IPS DF 6.9 (cell line): ENCODE measurements at places on chromosomes 3 and 15.

DNA sequence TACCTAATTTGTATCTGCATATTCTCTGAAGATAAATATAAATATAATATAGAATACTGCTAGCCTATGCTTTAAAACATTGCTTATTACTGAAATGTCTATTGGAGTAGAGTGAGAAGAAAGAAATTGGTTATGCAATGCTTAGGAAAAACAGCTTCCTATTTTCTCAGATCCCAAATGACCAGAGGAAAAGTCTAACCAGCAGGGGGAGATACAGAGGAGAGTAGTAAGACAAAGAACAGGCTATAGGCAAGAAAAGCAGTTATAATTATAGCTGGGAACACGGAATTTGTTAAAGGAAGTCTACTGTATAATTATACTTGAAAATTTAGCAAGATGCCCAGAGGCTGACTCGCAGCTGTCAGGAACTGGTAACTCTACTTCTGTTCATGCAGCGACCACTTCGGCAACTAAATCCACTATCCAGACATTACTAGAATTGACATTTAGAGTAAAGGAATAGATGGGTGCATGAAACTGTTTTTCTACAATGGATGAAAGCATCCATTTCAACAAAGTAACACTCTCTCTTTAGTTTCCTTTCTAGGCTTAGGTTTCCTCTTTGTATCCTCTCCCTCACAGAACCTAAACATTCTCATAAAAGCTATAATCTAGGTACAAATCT, 97.2 kb downstream of the TBC1D5 start:
- peak; percentile 27 for DNase-seq

- DNase-seq, result no peak
Measured at GRCh38 chr15:70341566-70341965, 243.8 kb upstream of the TLE3 start.

- DNase-seq, result no peak
Measured at GRCh38 chr3:10292505-10293419, at the start of gene GHRL. Gene GHRL, minus strand, starts transcription at chr3:10292947. Its CDS starts 2,767 bp downstream, at chr3:10290180.

DNA sequence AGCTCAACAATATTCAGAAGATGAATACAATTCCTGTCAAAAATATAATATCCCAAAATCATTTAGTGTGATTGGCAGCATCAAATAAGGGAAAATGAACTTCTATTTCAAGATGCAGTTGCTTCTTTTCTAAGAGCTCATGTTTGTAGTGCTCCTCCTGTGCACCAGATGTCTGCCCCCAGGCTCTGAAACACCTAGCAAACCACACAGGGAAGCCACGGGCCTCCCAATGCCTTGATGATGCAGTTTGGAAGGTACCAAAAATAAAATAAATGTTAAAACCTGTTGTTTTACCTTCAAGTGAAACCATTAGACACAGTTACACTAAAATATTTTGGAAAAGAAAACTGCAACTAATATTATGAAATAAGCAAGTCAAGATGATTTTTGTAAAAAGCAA, 22.2 kb downstream of the CFAP20DC start:
- no peak for DNase-seq

DNA sequence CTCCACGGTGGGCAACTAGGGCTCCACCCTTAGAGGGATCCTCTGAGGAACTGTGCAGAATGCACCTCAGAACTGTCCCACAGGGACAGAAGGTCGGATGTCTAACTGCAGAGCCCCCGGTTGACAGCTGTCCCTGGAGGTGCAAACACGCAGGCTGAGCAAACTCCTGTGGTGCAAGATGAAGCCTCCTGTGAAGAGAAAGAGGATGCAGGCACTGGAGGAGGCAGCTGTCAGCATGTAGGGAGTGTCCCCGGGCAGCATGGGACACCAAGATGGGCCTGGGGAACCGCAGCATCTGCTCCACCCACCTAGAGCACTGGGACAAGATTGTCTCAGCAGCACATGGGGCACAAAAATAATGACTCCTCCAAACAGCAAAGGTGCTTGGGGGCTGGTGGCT, 258.9 kb downstream of the ABHD5 start:
- no peak for DNase-seq

DNA sequence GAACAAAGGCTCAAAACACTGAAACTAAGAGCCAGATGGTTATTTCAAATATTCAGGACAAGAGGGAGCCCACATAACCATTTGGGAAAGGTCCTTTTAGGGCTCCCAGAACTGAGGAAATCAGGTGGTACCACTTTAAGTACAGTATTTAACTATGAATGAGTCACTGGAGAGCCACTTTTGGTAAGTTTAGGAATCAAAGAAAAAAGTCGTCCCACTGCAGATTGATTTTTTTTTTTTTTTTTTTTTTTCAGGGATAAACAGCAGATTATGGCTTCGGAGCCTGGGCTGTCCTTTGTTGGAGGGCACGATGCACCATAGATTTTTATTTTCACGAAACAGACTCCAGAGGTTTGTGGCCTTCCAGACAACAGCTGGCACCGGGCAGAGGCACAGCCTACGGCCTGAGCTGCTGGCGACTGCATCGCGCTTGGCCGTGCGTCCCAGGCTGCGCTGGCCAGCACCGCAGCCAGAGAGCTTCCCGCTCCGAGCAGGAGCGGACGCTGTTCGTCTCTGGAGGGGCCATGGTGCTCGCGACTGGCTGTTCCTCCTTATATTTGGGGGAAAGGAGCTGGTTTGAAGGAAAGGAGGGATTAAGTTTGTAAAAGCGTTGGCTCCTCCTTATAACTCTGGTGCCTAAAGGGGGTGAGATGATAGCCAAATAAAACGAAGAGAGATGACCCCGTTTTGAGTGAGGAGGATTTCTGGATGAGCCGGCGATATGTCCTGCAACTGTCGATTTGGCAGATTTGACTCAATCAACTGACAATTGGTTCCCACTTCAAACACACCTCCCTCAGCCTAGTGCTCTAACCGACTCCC, 152.9 kb upstream of the GOLIM4 start:
- DNase-seq, result no peak

- DNase-seq, result no peak
Measured at GRCh38 chr15:66850078-66850991, 148.3 kb downstream of the SMAD6 start.

GRCh38 chr3:18489939-18490338, 64.8 kb upstream of the SATB1 start:
- DNase-seq, result no peak

- DNase-seq, result no peak
Measured at GRCh38 chr15:101052681-101053121, 133.5 kb downstream of the LRRK1 start.

DNA sequence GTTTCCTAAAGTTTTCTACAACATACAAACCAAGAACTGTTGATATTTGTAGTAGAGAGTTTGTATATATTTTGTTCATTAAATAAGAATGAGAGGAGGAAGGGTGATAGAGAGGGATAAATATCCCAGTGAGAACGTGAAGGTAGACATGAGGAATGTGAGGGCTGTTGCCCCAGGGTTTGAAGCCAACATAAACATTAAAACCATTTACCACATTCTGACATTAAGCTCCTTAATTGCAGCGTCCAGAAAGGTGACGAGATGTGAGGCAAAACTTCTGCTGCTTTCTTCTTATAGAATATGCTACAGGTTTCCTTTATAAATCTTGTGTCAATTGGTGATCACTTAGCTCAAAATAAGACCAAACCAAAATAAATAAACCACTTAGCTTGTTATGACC, 267.8 kb upstream of the CNTN4 start:
- DNase-seq, result no peak

DNA sequence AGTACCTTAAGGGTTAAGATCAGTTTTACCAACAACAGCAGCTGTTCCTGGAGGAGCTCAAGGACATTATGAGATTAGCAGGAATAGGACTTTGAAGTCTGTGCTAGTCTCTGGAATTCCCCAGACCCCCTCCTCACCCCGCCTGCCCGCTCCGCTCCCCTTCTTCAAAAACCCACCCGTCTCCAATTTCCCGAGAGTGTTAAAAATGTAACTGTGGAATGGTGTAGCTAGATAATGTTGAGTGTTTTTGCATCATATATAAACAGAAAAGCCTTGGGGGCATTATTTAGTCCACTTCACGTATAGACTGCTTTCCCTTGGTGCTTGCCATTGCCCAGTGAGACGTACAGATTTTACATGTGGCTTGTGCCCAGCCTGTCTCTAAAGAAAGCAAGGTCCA, 65.0 kb upstream of the SEMA6D start:
- no peak for DNase-seq

GRCh38 chr15:99385005-99385669, 133.9 kb downstream of the LRRC28 start:
- DNase-seq, result no peak

DNA sequence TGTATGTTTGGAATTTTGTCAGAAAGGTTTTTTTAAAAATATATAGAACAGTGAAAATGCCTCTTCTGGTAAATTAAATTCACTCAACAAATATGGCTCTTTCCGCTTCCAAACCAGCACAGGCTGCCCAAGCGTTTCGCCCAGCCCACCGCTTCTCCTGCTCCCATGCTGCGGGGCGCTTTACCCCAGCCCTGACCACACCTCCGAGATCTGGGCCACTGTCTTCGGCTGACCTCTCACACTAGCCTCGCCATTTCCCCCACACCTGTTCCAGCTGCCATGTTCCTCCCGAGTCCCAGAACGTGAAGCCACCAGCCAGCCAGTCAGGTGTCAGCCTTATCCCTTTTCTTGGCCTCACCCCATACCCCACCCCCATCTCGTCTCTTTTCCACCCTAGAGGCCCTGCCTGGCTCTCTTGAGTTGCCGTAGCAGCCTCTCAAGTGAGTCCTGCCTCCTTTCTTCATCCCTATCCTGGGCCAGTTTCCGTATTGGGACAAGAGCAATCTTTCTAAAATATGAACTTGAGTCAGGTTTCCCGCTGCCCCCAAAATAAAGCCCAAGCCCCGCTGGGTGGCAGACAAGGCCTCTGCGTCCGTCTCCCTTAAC, 46.5 kb downstream of the SLC12A8 start:
- no peak for DNase-seq

DNA sequence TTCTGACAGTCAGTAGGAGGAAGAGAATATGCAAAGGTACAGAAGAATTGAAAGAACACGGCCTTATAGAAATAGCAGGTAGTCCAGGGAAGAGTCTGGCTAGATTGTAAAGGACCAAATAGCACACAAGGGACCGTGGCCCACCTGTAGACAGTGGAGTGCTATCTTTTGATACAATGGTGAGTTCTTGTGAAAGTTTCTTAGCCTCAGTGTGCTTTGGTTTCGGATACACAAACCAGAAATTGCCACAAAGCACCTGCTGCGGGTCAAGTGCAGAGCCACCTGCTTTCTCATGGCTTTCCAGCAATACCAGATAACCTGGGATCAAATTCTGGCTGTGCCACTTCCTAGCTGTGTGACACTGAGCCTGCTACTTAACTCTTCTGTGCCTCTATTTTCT, 36.6 kb upstream of the TUBGCP5 start:
- DNase-seq, result no peak

DNA sequence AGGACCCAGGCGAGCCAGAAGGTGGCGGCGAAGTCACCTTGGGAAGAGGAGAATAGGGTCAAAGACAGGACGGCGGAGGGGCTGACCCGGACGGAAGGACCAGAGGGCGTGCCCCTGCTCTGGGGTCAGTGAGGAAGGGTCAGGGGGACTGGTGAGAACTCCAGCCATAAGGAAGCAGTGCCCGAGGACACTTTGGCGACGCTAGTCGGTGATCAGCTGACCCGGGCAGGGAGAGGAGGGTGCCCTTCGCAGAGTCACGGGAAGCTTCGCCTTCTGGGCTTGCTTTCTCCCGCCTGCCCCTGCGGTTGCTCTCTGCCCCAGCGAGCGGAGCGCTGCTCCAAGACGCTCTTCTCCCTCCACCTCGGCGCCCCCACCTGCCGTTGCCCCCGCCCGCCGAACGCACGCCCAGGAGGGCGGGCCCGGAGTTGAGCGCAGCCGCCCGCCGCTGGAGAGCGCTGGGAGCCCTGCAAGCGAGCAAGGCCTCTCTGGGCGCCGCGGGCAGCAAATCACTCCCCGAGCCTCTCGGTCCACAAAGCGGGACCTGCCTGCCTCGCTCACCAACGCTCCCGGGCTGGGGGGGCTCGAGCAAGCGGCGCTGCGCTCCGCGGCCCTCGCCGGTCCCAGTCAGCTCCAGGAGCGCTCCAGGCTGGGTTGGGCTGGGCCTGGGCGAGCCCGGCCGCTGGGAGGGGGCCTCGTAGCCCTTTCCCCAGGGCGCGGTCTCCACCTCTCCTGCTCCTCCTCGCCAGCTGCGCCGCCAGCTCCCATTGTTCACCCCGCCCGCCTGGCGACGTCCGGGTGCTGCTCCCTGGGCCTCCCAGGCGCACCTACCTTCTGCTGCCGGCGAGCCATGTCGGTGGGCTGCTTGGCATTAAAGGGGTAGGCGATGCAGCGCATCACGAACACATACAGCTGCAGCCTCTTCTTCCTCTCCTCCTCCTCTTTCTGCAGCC, 1.2 kb downstream of the CADPS start:
- DNase-seq, result peak; percentile 70

GRCh38 chr3:105927741-105928140, 58.9 kb upstream of the CBLB start:
- DNase-seq, result no peak
